AG08396 (cell line): ENCODE measurements at places on chromosomes 16 and 17.

DNA sequence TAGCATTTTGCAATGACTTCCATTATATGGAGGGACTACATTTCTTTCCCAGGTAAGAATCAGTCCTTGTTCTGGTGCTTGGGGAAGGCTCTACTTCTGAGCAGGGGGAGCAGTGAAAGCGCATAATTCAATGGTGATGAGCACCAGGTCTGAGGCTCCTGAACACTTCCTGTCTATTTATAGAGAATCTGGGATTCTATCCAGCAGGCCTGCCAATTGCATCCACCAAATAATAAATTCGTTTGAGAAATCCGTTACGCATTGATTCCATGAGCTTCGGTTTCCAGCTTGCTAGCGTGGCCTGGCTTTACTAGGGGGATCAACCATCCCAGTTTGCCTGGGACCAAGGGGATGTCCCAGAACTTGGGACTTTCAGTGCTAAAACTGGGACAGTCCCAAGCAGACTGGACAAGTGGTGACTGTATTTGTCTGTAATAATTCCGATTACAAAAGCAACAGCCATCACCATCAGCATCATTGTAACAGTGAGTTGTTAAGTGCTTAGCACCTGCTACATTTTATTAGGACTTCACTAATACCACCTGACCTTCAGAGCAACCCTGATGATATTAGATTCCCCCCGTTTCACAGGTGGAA lies 349.9 kb downstream of the MAF start:
- DNase-seq: no peak

GRCh38 chr16:61820398-61820797 lies 215.8 kb downstream of the CDH8 start:
- DNase-seq: no peak

DNA sequence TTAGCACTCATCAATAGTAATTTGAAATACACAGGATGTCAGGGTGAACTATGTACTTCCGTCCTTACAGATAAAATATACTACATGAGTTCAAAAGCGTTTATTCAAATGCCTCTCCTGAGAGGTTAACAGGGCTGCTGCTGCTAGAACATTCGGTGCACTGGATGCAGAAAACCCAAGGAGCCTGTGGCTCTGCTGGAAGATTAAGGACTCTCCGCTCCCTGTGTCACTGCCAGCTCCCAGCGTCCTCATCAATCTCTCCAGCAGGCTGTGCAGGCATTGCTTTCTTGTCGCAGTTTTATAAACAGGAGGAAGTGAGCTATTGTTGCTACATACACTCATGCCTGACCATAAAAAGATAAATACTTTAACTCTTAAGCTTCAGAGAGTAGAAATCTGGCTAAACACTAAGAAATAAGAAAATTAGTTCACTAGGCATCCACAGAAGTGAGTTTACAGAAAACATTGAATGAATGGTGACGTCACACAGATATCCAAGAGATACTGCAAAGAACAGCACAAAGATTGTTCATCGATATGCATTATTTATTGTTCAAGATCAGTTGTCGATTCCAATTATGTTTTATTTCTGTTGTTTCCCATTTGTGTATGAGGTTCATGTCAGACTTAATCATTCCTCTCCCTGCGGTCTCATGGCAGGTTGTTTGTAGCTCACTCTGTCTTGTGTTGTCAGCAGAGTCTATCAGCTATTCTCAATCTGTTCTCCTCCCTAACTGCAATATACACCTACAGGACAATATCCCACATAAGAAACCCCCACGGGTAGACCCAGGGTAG lies 127.9 kb upstream of the MON1B start:
- no peak for DNase-seq

DNA sequence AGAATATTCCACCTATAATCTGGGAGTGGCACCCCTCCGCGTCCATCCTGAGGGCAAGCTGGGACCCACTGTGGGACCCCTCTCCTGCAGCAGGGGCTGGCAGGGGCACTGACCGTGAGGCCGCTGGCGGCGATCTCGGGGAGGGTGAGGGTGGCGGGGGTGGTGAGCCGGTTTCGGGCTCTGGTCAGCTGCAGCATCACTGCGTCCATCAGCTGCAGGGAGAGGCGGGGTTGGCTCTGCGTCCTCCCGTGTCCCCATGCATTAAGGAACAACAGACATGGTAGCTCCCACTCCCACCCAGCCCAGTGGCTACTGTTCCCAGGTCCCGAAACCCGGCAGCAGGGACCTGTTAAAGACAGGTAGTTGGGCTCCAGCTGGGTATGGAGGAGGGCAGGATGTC lies 3.3 kb downstream of the SMIM22 start:
- no peak for DNase-seq

GRCh38 chr17:40361063-40361924 lies 3.2 kb downstream of the GJD3 start:
- no peak for DNase-seq

- no peak for DNase-seq
Measured at GRCh38 chr17:57080718-57081117, 4.3 kb upstream of the AKAP1 start.

DNA sequence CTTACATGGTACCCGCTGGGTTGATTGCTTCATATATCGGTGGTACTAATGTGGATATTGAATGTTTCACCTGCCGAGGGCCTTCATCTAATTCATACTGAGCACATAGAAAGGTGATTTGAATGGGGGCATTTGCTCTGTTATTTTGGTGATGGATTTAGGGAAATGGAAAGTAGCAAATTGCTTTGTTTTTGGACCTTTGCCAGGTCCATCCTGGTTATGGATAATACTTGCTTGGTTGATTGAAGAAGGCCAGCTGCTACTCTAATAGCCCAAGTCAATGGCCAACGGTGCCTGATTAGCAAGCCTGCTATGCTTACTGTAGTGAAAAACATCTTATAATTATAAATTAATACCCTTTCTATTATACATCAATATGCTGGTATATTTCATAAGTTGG lies 253.6 kb downstream of the CDH13 start:
- no peak for DNase-seq

DNA sequence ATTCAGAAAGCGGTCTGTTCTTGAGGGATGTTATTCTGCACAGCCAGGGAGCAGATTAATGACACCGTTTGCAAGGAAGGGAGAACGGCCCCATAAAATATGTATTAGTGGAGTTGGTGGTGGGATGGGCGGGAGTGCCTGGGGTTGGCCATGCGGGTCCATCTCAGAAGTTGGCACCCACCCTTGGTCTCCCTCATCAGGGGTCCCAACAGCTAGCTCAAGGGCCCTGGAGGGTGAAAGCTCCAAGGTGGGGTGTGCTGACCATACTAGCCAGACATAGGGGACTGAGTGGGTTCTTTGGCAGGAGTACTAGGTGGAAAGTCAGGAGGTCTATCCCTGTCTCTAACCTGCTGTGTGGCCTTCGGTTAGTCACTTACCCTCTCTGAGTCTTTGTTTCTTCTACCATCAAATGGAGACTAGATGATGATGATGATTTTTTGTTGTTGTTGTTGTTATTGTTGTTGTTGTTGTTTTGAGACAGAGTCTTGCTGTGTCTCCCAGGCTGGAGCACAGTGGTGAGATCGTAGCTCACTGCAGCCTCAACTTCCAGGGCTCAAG lies 83.2 kb upstream of the BRD7 start:
- DNase-seq: no peak

DNA sequence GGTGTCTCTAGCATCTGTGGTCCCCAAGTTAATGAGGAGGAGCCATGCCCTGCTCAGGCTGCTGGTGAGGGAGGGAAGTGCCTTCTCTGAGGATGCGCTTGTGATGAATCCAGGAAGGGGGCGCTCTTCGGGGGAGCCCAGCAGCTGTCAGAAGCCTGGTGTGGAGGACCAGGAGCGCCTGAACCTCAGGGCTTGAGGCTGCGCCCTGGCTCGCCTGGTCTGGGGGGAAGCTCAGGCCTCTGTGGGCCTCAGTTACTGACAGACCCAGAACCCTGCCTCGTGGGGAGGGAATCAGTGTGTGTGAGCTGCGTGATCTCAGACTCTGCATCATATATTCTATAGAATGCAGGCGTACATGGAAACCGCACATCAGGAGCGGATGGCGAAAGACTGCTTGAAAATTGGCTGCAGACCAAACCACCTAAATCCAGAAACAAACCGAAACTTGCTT lies 126.1 kb downstream of the SEC14L1 start:
- DNase-seq: no peak
